Aorta (tissue), 5 donors: ENCODE measurements at places on chromosomes 6 and 20. TPM values are rescaled to one million over a fixed set of nuclear protein-coding genes. Genes with fewer than 3 reads are reported as not detected.

DNA sequence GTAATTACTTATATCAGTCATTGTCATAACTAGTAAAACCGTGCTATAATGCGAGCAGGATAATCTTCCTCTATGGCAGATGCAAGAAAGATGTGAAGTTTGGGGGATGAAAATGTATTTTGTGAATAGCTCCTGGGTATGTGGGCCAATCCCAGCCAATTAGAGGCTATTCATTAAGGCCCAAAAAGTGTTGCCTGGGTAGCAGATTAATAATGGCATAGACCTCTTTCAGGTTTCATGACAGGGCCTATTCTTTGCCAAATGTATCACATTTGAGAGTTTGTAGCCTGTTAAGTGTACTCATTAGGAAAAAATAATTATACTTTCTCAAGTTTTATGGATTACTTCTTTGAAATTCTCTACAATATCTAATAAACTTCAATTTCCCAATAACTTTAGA, 199.2 kb upstream of the POU3F2 start:
- DNase-seq, result no peak

DNA sequence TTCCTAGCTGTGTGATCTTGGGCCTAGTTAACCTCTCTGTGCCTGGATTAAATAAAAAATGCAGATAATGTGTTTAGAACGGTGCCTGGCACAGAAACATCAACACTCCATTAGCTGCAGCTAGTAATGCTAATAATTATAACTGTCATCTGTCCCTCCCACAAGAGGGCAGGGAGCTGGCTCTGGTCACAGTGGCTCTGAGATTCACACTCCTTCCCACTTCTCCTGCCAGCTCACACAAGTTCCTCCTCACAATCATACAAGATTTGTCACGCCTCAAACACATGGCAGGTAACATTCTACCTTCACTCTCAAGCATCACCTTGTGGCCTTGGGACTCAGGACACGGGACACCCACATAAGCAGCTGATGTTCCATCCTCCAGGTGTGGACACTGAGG, 2.4 kb downstream of the ADA start:
- no peak for DNase-seq

GRCh38 chr6:116954938-116955337, 77.9 kb downstream of the RFX6 start:
- no peak for DNase-seq

DTNBP1 gene
- 28.8 TPM for total RNA-seq

PEX7 gene
- total RNA-seq, result 4.2 TPM

CST5 gene
- not detected for total RNA-seq
